AG09309 (cell line): ENCODE measurements at places on chromosomes 11 and 22.

- no peak for DNase-seq
Measured at GRCh38 chr11:3655547-3655946, 10.6 kb downstream of the ART1 start.

- DNase-seq, result no peak
Measured at GRCh38 chr11:75166791-75167190, 15.9 kb downstream of the SLCO2B1 start.

- no peak for DNase-seq
Measured at GRCh38 chr11:74470526-74470925, 3.2 kb upstream of the KCNE3 start.

DNA sequence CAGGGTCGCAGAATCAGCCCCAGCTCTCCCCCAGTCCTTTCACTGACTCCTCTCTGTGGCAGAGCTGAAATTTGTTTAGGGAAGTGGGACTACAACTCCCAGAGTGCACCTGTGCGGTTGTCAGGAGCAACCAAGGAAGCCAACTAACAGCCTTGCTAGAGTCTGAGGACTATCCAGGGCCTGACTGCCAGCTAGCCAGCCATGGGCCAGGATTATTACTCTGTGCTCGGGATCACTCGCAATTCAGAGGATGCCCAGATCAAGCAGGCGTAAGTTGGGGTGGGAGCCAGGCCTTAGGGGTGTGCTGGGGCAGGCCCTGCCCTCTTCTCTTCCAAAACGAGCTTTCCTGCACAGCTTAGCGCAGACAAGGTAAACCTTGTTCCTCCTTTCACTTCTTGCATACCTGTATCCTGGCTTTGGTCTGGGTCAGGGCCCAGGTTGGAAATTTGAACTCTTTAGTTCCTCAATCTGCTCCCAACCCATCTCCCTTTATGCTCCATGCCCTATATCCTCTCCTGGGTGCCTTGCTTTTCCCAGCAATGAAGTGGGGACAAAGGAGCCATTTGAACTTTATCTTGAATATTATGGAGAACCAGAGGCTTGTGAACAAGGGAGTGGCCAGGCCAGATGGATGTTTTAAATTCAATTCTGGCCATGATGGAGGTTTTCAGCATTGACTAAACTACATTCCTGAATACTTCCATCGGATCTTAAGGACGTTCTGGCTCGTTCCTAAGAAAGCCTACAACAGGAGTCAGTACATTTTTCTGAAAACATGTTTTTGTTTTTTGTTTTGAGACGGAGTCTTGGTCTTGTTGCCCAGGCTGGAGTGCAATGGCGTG is at the start of gene DNAJB13:
Gene DNAJB13, plus strand, starts transcription at position 158 of the 842 bp plus-strand sequence. Its CDS starts 44 bp downstream, at position 202.
- no peak for DNase-seq
